ENCODE measurements at places on chromosomes 16 and 17. TPM values are rescaled to one million over a fixed set of nuclear protein-coding genes. Genes with fewer than 3 reads are reported as not detected.
A peak's percentile ranks its signal among the peaks of the same experiment; 100 is the strongest.

Gene HID1
- 30.8 TPM for total RNA-seq

Gene SLC25A11
- total RNA-seq: 42.0 TPM

Gene PRSS33
- not detected for total RNA-seq

Gene KRTAP4-4
- not detected for total RNA-seq

Gene KATNB1
- total RNA-seq: 21.2 TPM

Gene TMEM100
- total RNA-seq: 185 TPM

DNA sequence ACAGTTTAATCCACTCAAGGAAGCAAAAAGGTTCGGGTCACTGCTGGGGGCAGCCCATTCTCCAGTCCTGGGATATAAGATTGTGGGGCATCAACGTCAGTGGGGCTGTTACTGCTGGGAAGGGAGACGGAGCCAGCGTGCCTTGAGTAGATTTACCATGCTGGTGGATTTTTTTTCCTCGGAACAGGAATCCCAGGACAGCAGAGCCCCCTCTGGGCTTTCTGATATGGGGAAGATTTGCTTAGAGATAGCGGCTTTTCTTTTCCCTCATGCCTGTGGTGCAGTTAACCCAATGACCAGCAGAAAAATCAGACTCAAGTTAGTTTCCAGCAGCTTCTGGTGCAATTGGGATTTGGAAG lies 35.4 kb downstream of the WSCD1 start:
- DNase-seq: no peak

DNA sequence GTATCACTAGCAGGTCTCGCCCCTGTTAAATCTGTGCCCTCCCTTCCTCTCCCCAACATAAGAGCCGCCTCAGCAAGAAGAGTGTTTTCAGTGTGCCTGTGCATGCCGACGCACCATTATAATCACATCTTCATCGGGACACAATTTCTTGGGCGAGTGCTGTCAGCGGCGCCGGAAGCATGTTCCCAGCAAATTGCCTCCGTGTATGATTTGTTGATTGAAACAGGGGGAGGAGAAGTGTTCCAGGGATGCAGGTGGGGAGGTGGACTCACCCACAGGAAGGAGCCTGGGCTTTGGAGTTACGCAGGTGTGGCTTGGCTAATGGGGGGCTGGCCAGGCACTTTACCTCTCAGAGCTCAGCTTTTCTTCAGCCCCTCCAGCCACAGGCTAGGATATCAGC lies 53.6 kb downstream of the SPACA3 start:
- DNase-seq: no peak

DNA sequence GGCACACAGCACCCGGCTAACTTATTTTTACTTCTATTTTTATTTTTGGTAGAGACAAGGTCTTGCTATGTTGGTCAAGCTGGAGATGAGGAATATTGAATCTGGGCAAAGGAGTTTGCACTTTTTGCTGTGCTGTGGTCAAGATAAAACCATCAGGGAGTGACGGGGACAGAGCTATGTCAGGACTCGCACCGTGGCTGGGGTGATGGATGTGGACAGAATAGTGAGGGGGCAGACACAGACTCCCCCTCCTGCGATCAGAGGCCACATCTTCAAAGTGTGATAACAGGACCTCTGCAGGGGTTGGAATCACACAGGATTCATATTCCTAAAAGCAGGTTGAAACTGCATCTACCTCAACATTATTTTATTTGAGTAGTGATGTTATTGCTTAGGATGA lies 25.6 kb downstream of the IL21R start:
- DNase-seq: no peak

- DNase-seq: peak; percentile 36
Measured at GRCh38 chr17:46020023-46020761, 21.1 kb downstream of the STH start.

- no peak for DNase-seq
Measured at GRCh38 chr17:50356892-50357510, 11.1 kb downstream of the XYLT2 start.

- DNase-seq: no peak
Measured at GRCh38 chr16:58850019-58850677, 116.0 kb upstream of the GOT2 start.

GRCh38 chr16:84692451-84693214 lies 7.2 kb upstream of the USP10 start:
- no peak for DNase-seq

DNA sequence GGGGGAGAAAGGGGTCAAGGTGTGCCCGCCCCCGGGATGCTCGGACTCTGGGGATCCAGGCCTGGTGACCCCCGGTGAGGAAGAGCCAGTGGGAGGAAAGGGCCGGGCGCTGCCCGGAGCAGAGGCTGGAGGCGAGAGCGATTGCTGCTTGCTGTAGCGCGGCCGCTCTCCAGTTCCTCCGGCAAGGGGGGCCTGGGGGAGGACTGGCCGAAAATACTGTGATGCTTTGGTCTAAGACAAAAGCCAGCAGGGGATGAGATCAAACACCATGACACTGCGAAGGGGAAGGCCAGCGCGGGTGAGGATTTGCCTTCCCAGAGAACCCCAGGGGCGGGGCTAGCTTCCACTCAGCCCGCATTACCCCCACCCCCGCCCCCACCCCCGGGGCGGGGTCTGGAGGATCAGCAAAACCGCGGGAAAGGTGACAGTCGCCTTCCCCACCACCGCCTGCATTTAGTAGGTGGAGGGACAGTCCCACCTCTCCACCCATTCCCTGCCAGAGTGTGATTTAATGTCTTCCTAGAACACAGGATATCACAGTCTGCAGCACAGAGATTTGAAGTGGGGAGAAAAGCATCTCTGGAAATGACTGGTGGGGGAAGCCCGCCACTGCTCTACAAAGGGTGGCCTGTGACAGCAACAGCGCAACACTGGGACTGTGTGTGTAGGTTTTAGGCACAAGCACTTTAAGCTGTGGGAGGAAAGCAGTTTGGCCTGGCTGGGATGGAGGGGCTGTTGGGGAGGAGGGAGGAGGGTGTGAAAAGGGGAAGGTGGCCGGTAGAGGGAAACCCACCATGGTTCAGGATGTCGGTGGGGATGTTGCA lies 25.7 kb downstream of the MRC2 start:
- peak; percentile 92 for DNase-seq

DNA sequence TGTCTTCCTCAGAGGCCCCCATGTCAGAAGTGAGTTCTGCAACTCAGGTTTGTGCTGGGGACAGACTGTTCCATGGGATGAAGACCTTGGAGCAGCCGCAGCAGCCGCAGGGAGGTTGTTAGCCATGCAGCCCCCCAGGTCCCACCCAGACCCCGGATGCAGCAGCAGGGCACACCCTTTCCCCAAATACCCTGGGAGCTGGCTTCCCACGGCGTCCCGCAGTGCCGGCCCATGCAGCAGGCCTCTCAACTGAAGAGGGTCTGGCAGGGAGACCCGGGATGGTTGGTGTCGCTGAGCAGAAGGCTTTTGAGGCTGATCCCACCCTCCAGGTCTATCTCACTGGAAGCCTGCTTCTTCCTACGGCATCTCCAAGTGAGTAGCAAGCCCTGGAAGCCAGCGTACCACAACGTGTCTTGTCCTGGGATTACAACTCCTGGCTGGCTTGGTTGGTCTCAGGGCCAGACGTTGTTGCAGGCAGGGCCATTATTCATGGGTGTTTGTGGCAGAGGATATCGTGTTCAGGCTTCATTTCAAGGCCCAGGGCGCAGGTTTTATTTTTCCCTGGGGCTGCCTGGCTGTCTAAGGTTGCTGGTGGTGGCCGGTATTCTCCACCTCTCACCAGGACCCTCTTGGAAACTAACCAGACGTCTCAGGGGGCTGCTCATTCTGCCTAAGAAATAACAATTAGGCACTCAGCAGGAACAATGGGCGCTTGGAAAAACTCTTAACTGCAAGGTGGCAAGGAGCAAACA lies 223.2 kb downstream of the C16orf95 start:
- peak; percentile 73 for DNase-seq

DNA sequence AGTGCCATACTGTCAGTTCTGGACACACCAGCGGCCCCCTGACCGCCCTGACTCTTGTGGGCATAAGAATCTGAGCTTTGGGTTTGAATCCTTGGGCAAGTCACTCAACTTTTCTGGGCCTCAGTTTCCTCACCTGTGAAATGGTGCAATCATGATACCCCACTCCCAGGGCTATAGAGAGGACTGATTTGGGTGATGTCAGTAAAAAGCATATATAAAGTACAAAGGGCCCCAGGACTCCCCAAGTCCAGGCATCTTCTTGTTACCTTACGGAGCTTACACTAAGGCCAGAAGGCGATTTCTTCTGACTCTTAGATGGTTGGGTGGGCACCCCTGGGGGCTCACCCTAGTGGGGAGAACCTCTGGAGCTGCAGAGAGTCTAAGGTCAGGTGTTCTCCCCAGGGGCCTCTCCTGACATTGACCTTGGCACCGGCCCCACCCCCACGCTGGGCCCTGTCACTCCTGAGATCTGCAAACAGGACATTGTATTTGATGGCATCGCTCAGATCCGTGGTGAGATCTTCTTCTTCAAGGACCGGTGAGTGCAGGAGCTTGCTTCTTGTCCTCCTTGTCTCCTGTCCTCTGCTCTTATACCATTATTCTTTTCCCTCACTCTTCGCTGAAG lies 13.9 kb downstream of the MMP2 start:
- no peak for DNase-seq

DNA sequence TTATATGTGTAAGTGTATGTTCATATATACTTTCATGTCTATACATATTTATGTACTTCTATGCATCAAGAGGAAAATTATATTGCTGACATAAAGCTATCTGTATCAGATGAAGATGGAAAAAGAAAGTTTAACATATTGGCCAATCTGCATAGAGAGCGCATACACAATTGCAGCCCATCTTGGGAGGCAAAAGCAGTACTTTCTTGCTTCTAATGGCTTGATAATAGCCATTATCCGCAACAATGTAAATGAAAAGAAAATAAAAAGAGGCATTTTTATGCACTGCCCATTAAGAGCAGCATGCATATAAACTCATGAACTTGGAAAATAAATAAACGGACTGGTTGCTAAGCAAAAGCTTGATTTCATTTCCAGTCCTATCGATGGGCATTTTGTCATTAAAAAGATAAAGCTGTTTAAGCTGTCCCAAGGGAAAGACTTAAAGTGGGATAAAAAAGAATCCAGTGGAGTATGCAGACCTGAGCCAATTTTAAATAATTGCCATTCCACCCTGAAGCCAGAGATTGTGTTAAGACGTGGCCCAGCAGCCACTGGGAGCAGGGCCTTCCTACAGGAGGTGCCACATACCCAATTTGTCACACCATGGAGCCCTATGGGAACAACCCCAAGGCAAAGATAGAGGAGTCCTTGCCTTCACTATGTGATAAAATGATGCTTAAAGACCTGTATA lies 183.6 kb upstream of the CDH11 start:
- no peak for DNase-seq

GRCh38 chr17:17648762-17649161 lies 32.5 kb upstream of the RAI1 start:
- DNase-seq: no peak

DNA sequence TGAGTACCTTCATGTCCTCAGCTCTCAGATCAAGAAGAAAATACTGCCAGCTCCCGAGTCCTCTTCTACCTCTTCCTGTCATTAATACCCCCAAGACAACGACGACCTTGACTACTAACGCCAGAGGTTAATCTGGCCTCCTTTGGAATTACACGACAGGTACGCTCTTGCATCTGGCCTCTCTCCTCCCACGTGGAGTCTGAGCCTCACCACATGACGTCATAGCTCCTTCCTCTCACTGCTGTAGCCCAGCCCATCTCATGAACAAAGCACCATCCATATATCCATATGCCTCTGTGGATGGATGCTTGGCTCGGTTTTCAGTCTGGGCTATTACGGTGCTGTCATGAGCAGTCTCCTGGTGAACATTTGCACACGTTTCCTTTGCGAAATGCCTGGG lies 110.2 kb upstream of the TNRC6C start:
- DNase-seq: no peak

DNA sequence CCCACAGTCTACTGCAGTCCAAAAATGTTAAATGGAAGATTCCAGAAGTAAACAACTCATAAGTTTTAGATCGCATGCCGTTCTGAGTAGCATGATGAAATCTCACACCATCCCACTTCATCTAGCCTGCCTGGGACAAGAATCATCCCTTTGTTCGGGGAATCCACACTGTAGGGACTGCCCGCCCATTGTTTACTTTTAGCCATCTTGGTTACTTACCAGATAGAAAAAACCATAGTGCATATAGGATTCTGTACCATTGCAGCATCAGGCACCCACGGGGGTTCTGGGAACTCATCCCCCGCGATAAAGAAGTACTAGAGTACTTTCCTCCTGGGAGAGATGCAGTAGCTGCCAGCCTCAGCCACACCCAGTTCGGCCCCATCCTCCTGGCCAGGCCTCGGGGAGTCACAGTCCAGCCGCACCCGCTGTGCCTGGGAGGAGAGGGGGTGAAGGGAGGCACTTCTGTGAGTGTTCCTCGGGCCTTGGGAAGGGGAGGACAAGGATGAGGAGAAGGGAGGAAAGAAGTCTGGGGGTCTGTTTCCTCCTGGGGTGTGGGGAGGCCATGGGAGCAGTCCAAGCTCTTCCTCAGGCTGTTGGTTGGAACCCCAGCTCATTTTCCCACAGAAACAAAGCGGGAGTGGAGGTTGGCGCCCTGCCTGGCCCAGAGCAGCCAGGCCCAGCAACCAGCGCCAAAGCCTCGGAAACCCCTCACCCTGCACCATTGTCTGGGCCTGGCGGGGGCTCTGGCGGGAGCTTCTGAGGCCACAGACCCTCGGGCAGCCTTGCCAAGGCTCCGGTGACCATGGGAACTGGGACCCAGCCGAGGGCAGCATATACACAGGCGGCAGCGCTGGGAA lies 8.9 kb downstream of the TRIM47 start:
- DNase-seq: no peak

DNA sequence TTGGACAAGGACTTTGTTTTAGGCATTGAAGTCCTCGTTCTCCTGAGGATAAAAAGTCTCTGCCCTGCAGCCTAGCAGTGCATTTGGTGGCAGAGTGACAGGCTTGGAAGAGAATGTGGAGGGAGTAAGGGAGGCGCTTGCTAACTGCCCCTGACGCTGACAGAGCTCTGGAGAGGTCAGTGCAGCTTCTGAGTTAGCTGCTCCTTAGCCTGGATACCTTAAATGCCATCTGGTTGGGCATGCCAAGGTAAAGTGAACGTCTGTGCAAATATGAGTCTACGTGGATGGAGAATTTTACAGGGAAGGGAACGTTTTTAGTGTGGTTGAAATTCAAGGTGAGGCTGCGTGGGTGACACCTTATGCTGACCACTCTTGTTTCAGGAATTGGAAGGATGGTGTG lies 44.4 kb downstream of the SEC14L1 start:
- DNase-seq: no peak

GRCh38 chr16:57791195-57791892 lies 10.9 kb downstream of the KIFC3 start:
- DNase-seq: no peak

GRCh38 chr16:82459580-82460256 lies 167.1 kb upstream of the CDH13 start:
- DNase-seq: no peak

- DNase-seq: no peak
Measured at GRCh38 chr17:58536542-58536941, 22.1 kb upstream of the MTMR4 start.

DNA sequence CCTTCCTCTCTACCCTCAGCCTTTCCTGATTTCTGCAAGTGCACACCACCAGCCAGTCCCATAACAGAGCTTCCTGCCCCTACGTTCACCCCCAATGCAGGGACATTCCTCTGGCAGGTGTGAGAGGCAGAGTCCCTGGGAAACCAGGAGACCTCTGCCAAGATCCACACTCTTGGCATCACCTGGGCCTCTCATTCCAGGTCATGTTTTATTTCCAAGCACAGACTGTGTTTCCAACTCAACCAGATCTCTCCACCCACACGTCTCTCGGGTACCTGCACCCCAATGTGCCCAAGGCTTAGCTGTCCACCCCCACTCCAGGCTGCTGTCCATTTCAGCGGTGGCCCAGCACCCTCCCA lies 21.0 kb upstream of the PHB1 start:
- no peak for DNase-seq

All from upper lobe of left lung (tissue), 6 donors.